Ovary (tissue), 10 donors: ENCODE measurements at places on chromosomes 5 and 9. TPM values are rescaled to one million over a fixed set of nuclear protein-coding genes. Genes with fewer than 3 reads are reported as not detected.

GRCh38 chr5:171989946-171990712 lies 16.3 kb downstream of the FBXW11 start:
- DNase-seq, result no peak

KCNN2 gene
- total RNA-seq, result 1.3 TPM

- DNase-seq, result no peak
Observed at GRCh38 chr9:2066312-2067273, 51.4 kb downstream of the SMARCA2 start.

GRCh38 chr5:146748533-146748932 lies 130.0 kb downstream of the PPP2R2B start:
- DNase-seq, result no peak

DNA sequence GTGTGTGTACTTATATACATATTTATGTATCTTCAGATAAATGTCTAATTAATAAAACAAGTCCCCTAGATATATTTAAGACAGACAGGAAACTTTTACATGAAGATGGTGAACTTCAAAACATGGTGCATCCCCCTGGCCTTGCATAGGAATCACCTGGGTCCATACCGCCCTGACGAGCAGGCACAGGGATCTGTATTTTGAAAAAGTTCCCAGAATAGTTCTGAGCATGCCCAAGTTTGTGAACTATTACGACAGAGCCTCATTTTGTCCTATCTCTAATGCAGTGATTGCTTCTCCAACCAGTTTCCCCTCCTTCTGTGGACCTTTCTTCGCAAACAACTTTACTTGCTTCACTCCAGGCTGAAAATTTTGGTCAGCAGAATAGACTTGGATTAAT lies 98.1 kb downstream of the APBA1 start:
- DNase-seq, result no peak

DNA sequence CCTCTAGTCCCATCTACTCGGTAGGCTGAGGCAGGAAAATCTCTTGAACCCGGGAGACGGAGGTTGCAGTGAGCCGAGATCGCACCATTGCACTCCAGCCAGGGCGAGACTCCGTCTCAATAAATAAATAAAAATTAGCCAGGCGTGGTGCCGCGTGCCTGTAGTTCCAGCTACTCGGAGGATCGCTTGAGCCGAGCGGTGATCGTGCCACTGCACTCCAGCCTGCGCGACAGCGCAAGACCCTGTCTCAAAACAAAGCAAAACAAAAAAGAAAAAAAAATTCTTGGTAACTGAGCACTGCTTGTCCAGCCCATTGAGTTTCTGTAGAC lies 710 bp upstream of the WDR55 start:
- DNase-seq, result no peak

DNA sequence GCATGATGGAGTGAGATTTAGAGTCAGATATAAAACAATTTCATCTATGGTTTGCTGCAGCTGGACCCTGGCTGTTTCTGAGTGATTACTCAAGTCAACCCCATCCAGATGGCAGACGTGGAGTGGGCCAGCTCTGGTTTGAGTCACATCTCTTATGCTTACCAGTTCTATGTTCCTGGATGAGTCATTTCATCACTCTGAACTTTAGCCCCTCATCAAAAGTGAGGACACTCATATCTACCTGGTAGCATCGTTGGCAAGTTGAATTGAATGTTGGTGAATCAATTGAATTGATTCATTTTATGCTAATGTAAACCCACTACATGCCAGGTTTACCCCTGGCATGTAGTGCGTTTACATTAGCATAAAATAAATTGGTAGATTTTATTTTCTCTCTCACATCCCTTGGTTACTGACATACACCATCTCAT lies 176.4 kb downstream of the FGF18 start:
- no peak for DNase-seq

IL4 gene
- total RNA-seq, result not detected

MLANA gene
- not detected for total RNA-seq

- no peak for DNase-seq
Observed at GRCh38 chr5:439181-439580, 3.8 kb upstream of the EXOC3 start.

TMEM232 gene
- 3.3 TPM for total RNA-seq
